ENCODE measurements at places on chromosomes 3 and 15.

DNA sequence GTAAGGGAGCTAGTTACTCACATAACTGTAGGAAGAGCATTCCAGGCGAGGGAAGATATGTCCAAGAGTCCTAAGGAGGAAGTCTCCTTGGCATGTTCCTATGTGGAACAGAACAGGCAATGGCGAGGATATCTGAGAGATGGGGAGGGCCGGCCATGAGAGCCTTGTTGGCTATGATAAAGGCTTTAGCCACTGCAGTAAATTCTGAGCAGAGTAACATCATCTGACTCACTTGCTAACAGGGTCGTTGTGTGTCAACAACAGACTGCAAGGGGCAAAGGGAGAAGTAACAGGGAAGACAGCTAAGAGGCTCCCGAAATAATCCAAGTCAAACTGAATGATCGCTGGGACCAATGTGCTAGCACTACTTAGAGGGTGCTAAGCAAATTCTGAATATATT lies 21.6 kb downstream of the SFMBT1 start:
- DNase-seq: no peak

GRCh38 chr3:193946945-193947344 lies 189.0 kb upstream of the HES1 start:
- DNase-seq: no peak

GRCh38 chr3:119294696-119295671 lies 801 bp downstream of the ARHGAP31 start:
- DNase-seq: peak; percentile 70

DNA sequence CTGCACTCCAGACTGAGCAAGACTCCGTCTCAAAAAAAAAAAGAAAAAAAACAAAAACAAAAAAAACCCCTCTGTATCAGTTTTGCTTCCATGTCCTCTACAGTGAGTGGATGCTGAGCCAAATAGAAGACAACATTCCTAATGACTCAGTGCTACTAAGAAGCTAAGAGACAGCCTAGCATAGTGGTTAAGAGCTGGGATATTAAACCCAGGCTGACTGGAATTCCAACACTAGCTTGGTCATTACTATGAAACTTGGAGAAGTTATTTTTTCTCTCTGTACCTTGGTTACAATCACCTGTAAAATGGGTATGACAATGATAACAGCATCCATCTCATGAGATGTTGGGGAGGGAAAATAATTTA lies 60.9 kb upstream of the PYGO1 start:
- no peak for DNase-seq

GRCh38 chr15:73375755-73376305 lies 7.1 kb upstream of the HCN4 start:
- no peak for DNase-seq

- no peak for DNase-seq
These were observed 93.8 kb downstream of the XRN1 start for GRCh38 chr3:142354076-142354475.

DNA sequence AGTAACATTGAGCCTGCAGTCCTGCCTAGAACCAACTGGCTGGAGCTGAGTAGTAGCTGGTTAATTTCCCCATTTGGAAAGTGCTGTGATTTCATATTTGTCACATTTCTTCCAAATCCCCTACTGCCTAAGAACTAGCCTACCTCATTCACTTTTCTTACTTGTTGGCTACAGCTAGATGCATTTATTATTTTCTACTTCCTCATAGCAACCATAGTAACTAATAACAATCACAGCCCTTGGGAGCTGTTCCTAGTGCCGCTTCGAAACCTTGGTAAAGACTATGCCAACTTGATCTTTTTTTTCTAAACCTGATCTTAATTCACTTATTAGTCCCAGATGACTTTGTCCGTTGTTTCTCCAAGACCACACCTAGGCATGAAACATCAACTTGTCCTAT lies 240.3 kb downstream of the FGF12 start:
- DNase-seq: no peak

All from CD4-positive, alpha-beta T cell treated with Interleukin-6 for 4 hours (primary cell).